ENCODE measurements at places on chromosomes 1 and 21.

DNA sequence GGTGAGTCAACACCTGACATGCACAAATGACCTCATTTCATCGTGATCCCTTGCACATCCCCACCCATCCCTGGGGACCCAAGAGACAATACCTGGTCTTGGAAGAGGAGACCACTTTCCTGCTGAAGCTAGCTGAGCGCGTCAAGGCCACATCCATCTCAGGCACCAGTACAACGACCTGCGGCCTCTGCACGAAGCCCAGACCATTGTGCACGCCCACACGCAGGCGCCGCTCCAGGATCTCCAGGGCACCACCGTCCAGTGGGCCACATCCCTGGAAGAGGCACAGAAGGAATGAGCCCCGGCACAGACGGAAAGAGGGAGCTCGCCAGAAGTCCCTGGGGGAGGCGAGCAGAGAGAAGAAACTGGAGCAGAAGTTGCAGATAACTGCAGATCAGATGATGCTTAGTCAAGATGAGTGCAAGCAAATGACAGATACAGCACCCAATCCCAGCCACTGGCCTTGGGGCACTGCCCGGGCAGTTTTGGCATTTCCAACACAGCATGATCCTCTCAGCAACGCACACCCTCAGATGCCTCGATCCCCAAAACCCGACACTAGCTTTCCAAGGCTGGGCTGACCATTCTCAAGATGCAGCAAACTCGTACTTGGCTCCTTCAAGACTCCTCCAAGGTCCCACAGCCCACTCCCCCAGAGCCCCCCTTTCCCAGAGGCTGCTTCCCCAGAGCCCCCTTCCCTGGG is 44.1 kb downstream of the NPHP4 start:
- DNase-seq, result no peak

DNA sequence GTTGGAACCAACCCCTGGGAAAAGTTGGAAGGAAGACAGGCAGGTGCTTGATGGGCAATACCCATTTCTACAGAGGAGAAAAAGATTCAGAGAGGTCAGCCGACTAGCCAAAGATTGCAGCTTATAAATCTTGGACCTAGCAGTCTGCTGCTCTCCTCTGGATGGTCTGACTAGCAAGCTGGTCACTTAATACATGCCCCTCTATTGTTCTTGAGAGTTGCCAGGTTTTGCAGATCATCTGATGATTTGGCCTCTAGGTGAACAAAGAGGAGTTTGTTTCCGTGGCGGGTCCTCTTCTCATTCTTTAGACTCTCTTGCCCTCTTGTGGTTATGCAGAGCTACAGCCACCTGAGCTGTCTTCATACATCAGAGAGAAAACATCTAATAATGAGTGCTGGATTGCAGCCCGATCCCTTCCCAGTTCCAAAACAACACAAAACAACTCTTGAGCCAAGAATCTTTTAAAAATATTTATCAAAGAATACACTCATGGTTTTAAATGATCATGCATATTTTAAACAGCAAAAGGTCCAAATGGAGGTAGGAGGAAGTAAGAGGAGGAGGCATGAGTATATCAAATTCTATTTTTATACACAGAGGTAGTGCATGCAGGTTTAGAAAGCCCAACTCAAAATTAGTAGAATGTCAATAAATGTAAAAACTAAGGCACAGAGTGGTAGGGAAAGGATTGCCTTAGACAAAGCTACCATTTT is 115.7 kb downstream of the SLC30A10 start:
- no peak for DNase-seq

DNA sequence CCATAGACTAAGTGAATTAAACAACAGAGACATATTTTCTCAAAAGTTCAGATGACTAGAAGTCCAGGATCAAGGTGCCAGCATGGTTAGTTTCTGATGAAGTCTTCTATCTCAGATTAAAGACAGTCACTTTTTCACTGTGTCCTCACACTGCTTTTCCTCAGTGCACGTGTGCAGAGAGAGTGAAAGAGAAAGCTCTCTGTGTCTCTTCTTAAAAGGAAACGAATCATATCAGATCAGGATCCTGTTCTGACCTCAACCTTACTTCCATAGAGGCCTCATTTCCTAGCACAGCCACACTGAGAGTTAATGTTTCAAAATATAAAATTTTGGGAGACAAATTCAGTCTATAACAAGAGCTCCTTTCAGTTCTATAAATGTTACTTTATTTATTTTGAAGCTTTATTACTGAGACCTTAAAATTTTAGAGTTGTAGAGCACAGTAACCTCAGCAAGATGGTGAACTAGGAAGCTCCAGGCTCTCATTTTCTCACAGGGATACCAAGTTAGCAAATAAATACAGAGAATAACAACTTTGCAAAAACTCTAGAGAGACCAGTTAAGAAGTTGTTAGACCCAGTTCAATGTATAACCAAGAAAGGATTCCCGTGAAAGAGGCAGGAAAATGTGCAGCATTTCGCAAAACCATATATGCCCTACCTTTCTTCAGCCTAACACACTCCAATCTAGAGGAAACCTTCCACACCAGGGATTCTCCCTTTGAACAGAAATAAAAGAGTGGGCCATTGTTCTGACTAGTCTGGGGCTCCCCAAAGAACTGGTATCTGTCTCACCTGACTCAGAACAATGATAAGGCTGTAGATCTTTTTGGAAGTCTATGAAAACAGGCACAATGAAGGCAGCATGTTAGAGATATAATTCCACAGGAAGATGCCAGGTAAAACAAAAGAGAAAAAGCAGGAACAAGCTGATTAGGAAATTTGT is 372.2 kb downstream of the MRPL39 start:
- no peak for DNase-seq

DNA sequence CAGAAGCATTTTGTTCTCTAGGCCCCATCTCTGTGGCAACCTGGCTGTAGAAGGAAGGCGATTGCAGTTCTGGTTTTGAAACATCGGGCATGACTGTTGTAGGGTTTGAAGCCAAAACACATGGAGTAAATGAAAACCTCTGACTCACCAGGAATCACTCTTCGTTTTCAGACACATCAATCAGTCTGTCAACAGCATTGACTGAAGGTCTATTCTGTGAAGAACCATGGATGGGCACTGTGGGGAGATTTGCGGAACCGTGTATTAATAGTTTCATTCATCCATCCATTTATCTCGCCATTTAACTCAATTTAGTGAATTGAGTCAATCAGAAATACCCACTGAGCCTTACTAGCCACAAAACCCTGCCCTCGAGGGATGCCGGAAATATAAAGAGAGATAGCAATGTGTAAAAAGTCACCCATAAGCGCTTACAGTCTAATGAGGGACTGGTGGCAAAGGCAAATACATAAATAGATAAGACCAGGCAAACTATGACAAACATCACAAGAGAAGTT is 364.6 kb upstream of the PROX1 start:
- DNase-seq, result no peak

- DNase-seq, result no peak
These were observed 104.5 kb downstream of the NGF start for GRCh38 chr1:115233598-115233997.

GRCh38 chr1:23695667-23696066 is 4.1 kb downstream of the RPL11 start:
- no peak for DNase-seq

- no peak for DNase-seq
These were observed 170.1 kb downstream of the NEK7 start for GRCh38 chr1:198326915-198327314.

GRCh38 chr21:37153196-37153934 is 80.3 kb downstream of the TTC3 start:
- DNase-seq, result no peak

GRCh38 chr1:64917328-64917861 is 49.0 kb downstream of the JAK1 start:
- no peak for DNase-seq

DNA sequence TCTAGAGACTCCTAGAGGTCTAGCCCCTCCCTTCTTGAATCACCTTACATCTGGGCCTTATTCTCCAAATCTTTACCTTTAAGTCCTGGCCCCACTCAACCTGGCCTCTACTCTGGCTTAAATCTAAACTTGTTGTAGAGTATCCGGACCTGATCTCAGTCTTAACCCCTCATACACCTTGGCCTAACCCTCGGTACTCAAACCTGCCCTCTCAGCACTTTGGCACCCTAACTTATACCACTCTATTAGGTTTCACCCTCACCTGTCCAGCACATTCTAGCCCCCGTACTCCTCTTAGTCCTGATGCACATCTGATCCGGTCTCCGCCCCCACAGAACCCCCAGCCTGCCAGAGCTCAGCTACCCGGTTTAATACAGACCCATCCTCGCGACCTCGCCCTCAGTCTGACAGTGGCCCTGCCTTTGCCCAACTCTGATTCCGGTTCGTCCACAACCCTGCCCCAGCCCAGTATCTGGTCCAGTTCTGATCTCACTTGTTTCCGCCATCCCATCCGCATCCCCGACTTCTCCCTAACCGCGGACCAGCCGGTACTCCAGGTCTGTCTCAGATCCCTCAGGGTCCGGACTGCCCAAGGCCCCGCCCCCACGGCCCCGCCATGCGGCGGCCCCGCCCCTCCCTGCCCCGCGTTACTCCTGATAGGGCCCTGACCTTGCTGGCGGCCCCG is 1.5 kb downstream of the TRIM62 start:
- DNase-seq, result no peak

GRCh38 chr1:37159102-37159501 is 124.8 kb upstream of the GRIK3 start:
- DNase-seq, result no peak

- DNase-seq, result no peak
These were observed 294.9 kb upstream of the ADGRL2 start for GRCh38 chr1:81505831-81506230.

GRCh38 chr1:6171548-6172124 is 8.5 kb downstream of the CHD5 start:
- no peak for DNase-seq

DNA sequence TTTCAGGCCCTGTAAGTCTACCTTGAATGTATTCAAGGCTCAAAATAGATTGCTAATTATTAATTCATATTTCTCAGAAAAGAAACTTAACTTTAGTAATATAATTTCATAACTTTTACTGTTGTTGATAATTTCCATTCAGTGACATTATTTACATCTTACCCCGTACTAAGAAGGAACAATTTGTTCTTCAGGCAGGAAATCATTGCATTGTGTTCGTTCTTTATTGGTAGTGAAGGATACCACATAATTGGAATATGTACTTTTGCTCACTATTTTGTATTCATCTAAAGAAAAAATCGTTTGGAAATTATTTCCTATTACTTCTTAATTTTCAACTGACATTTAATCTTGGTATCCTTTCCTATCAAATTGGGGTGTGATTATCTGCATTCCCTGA is 39.4 kb downstream of the CTTNBP2NL start:
- no peak for DNase-seq

DNA sequence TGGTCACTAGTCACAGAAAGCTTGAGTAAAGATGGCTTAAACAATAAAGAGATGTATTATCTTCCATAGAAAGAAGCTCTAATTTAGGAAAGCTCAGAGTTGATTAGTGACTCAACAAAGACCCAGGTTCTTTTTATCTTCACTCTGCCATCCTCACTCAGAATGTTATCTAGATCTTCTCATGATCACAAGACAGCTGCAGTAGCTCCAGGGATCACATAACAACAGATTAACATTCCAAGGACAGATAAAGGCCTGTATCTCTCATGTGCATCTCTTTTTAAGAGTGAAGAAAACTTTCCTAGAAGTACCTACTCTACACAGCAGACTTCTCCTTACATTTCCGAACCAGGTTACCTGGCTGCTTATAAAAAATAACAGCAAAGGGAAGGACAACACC is 368.7 kb upstream of the PROX1 start:
- DNase-seq, result no peak

DNA sequence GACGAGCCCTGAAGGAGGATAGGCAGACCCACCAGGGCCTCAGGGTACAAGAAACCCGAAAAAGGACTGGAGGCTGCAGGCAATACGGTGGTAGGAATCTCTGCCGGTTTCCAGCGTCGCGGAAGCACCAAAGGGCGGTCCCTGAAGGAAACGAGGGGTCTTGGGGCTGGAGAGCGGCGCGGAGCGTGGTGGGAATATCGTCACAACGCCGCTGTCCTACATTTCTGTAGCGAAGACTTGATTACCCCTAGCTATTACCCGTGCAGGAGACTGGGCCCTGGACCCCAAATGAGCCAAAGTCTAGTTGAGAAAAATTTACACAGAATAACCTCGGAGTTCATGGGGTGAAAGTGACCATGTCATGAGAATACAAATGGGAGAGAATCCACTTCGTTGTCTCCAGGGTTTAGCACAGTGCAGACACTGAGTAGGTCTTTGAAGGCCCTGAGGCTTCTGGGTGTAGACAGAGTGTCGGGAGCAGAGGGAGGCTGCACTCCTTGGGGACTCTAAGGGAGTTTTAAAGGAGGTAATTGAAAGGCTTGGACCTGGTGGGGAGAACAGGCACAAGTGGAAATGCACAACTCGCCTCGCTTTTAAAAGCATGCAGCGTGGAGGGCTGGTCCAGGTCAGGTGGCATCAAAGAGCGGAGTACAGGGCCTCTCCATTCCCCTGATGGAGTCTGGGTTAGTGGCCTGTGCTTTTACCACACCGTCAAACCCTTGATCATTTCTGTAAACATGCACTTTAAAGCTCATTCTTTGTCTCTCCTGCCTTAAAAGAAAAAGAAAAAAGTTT is 1.5 kb downstream of the ATP1A1 start:
- DNase-seq, result no peak

DNA sequence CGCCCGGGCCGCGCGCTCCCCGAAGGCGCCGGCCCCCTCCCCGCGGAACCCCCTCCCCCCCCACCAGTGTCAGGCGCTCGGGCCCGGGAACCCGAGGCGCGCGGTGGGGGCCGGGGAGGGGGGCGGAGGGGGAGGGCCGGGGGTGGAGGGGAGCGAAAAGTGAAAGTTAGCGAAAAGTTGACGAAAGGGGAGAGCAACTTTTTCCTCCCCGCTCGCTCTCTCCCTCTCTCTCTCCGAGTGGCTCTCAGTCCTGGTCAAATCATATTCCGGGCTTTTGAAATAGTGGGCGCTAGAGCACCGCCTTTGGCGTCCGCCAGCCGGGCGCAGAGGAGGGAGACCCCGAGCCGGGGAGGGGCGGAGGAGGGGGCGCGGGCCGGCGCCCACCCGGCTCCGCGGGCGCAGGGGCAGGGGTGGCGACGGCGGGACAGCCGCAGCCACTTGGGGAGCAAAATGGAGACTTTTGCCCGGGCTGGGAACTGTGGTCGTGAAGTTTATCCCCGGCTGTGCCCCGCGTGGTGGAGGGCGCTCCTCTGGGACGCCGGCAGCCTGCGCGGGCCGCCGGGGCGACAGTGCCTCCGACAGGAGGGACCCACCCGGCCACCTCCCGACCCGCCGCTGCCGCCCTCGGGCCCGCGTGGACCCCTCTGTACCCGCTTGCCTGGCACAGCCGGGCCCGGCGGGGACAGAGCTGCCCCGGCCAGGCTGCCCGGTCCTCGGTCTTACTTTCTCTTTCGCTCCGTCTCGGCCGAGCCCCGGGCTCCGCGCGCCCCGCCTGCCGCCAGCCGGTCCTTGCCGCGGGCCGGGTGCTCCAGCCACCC is 697 bp downstream of the PRDM16 start:
- no peak for DNase-seq

DNA sequence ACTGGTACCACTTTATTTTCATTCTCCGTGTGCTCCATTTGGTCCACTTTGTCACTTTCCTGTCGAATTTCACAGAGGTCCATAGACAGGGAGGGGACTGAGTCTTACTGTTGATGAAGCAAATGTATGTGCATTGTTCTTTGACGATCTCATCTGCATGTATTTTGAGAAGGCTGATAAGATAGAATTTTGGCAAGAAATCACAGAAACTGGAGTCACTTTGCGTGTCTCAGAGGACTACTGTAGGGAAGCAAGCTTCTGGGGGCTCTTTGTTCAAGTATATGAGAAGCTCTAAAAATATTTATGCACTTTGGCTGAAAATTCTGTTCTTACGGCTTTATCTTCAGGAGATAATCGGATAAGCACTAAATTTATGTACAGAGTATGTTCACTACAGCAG is 78.1 kb downstream of the PCBP3 start:
- no peak for DNase-seq

Measured in stimulated activated CD4-positive, alpha-beta T cell treated with anti-CD3 and anti-CD28 coated beads, Interleukin-4, amount 100 ng/mL, for 4 hours (primary cell).